NCI-H146 (cell line): ENCODE measurements at places on chromosomes 16 and 17.

- no peak for DNase-seq
These were observed 185.9 kb downstream of the KCNJ2 start for GRCh38 chr17:70355185-70355584.

- peak; percentile 95 for DNase-seq
These were observed 32.7 kb downstream of the CDK5R1 start for GRCh38 chr17:32519228-32520103.

GRCh38 chr16:84985079-84986065 lies 26.0 kb downstream of the ZDHHC7 start:
- no peak for DNase-seq

- no peak for DNase-seq
These were observed 1.7 kb upstream of the CBX4 start for GRCh38 chr17:79840989-79841286.

- no peak for DNase-seq
These were observed 200.5 kb upstream of the CHMP6 start for GRCh38 chr17:80790981-80791742.
